ENCODE measurements at places on chromosomes 12 and 14.

- no peak for DNase-seq
These were observed 155.3 kb upstream of the ATP2B1 start for GRCh38 chr12:89863968-89864367.

DNA sequence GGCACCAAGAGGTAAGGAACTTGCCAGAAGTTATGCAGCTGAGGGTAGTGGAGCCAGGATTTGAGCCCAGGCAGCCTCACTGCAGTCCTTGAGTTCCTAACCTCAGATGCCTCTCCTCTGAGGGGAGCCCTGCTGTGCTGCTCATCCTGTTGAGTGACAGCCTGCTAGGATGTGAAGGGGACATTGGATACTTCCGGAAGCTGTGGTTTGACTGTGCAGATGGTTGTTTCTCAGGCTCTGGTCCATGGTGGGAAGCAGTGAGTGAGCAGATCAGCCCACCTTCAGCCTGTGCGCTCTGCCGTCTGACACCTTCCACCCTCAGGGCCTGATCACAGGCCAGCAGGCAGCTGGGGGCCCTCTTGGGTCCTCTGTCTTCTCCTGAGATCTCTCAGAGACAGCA lies 253.2 kb downstream of the CACNA1C start:
- no peak for DNase-seq

DNA sequence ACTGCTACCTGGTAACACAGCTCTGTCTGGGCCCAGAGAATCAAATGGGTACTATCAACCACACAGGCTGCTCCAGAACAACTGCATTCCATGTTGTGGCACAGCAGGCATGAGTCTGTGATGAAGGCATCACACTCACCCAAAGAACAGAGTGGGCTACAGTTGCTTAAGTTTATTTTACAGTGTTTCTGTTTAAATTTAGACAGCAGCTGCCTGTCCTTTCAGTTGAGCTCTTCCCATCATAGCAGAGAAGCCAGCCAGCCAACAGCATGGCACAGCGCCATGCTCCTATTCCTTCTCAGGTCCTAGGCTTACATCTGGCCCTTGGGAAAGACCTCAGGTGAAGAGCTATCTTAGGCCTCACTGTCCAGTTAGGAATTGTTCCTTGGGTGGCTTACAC lies 147.0 kb upstream of the FRMD6 start:
- no peak for DNase-seq

- DNase-seq, result peak; percentile 85
These were observed 42.9 kb downstream of the TRIP11 start for GRCh38 chr14:91996948-91997371.

Data from BJ (cell line).